Muscle of leg (tissue), 16 donors: ENCODE measurements at places on chromosomes 2 and 18. TPM values are rescaled to one million over a fixed set of nuclear protein-coding genes. Genes with fewer than 3 reads are reported as not detected.
A peak's percentile ranks its signal among the peaks of the same experiment; 100 is the strongest.

- H3K27ac ChIP-seq = no peak overlapping the region
- H3K27me3 ChIP-seq = no peaks in the 10 kb centered on the region
- no peak overlapping the region for H3K4me3 ChIP-seq
- peak; percentile 36 for DNase-seq
- peaks cover under 1% of the 10 kb centered on the region for H3K4me1 ChIP-seq
- H3K36me3 ChIP-seq = no peaks in the 10 kb centered on the region
Observed at GRCh38 chr18:3441290-3441689, 8.7 kb upstream of the TGIF1 start.

GRCh38 chr2:218026676-218027425 is 24.1 kb upstream of the TNS1 start:
- no peak overlapping the region for H3K4me3 ChIP-seq
- no peaks in the 10 kb centered on the region for H3K27me3 ChIP-seq
- H3K27ac ChIP-seq = no peak overlapping the region
- H3K4me1 ChIP-seq = peaks cover 48% of the 10 kb centered on the region
- DNase-seq = no peak

DNA sequence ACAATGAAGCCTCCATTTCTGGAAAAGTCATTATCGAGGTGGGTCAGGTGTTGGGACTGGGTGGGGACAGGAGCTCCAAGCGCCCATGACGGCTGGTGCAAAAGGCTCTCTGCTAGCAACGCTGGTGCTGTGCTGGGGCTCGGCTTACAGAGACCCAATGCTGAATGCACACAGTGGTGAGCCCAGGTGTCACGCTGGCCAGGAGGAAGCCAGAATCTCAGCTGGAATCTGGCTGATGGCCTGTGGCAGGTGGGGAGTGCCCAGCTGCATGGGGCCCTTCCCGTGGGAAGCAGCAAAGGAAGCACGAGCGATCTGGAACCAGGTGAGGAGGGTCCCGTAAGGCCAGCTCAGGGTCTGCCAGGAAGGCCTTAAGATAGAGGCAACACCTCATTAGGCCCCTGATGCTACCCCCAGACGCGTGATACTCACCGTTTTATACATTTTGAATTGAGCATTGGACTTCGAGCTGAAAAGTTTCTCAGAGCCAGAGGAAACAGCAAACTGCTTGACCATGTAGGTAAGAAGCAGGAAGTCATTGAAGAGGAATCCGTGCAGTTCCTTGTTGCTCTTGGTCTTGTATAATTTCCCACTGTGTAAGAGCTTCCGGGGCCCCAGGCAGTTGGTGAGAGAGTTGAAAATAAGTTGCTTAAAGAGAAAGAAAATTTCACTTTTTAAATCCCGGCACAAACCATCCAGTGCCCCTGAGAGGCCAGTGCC is 34.7 kb downstream of the FAM228A start:
- peaks cover 67% of the 10 kb centered on the region for H3K36me3 ChIP-seq
- DNase-seq = no peak
- no peak overlapping the region for H3K4me3 ChIP-seq
- no peak overlapping the region for H3K27ac ChIP-seq
- H3K27me3 ChIP-seq = no peaks in the 10 kb centered on the region
- no peaks in the 10 kb centered on the region for H3K4me1 ChIP-seq

ABCG8 gene
- not detected for total RNA-seq

DNA sequence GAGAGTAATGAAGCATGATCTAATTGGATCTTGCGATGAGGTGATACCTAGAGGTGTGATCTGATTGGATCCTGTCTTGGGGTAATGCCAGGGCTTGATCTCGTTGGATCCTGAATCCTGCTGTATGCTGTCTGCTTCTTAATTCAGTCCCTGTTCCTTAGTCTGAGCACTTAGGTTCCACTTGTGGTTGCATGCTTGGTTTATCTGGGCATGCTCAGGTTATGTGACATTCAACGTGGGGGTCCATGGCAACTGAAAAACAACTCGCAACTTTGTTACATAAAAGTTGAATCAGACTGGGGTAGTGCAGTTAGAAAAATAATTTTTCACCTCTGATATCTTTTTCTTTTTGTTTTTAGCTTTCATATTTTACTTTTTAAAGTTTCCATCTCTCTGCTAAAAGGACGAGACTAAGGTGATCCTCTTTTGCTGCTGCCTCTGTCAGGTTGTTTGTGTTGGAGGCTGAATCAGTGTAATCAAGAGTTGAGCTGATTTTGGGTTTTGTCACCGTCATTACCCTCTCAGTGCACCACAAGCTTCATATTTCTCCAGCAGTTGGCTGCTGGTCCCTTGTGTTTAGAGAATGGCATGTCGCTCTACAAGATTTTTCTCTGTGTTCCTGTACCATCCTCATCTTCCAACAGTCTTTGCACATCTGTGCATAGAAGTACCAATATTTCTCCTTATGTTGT is 67.9 kb downstream of the NCOA1 start:
- H3K27me3 ChIP-seq = no peaks in the 10 kb centered on the region
- H3K4me1 ChIP-seq = peaks cover 11% of the 10 kb centered on the region
- DNase-seq = no peak
- H3K4me3 ChIP-seq = no peak overlapping the region
- H3K27ac ChIP-seq = no peak overlapping the region

- H3K36me3 ChIP-seq = no peaks in the 10 kb centered on the region
- peaks cover 5% of the 10 kb centered on the region for H3K4me1 ChIP-seq
Observed at GRCh38 chr2:224284134-224284946, 117.6 kb downstream of the FAM124B start.

- no peak overlapping the region for H3K4me3 ChIP-seq
- no peaks in the 10 kb centered on the region for H3K27me3 ChIP-seq
- DNase-seq = no peak
Observed at GRCh38 chr2:44582363-44583008, 220.7 kb downstream of the CAMKMT start.

DNA sequence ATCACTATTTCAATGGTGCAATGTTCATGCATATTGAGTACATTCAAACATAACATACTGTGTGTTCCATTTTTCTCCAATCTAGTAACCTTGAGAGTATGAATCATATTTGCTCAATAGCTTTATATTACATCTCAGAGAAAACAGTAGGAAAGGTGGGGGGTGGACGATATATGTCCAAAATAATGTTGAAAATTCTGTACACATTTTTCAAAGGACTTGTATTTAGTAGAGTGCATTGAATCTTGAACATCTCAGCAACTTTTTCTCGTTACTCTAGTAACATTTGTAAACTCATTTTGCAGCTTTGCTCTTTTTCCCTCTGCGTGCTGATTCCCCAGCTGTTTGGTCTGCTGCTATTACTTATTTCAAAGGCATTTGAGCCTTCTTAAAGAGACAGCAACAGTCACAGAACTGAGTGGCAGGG is 1487.0 kb downstream of the LRP1B start:
- H3K36me3 ChIP-seq = no peaks in the 10 kb centered on the region
- no peak overlapping the region for H3K27ac ChIP-seq
- H3K27me3 ChIP-seq = no peaks in the 10 kb centered on the region
- H3K4me1 ChIP-seq = no peaks in the 10 kb centered on the region
- no peak overlapping the region for H3K4me3 ChIP-seq

DNA sequence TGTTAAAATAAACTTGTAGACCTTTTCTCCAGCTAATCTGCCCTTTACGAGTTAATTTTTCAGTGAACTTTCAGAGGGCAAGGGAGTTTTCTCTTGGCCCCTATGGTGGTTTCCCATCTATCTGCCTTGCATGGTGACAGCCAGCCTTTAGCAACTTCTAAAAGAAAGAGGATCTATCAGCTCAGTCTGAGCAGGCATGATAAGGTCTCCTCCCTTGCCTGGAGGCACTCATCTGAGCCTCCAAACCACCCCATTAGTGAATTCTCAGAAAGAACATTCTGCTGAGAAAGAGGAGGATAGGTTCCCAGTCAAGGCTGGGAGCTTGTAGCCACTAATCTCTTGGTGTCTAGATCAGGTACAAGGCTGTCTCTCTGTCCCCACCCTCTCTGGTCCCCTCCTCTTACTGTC is 10.7 kb upstream of the GYPC start:
- no peaks in the 10 kb centered on the region for H3K36me3 ChIP-seq
- H3K27me3 ChIP-seq = no peaks in the 10 kb centered on the region
- no peak overlapping the region for H3K4me3 ChIP-seq
- no peaks in the 10 kb centered on the region for H3K4me1 ChIP-seq
- DNase-seq = no peak
- no peak overlapping the region for H3K27ac ChIP-seq

GRCh38 chr2:218963601-218964000 is 4.1 kb downstream of the CDK5R2 start:
- H3K4me3 ChIP-seq = no peak overlapping the region
- peaks cover 68% of the 10 kb centered on the region for H3K27me3 ChIP-seq
- H3K36me3 ChIP-seq = no peaks in the 10 kb centered on the region
- no peak for DNase-seq
- peaks cover 20% of the 10 kb centered on the region for H3K4me1 ChIP-seq

CD8A gene
- total RNA-seq = 0.09 TPM

DNA sequence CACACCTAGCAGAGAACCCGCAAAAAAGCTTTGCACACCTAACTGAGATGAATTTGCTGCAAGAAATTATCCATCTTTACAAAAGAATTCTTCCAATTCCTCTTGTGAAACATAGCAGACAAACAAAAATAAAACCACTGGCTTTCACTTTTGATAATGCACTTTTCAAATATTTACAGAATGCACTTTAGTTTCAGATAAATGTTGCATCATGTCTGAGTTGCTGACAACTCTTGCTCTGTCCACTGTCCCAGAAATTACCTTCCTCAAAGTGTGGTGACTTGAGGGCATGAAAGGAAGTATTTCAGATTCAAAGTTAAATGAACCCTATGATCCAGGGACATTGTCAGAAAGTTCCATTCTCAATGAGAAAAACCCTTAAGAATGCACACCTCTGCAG is 256.2 kb upstream of the PARD3B start:
- no peaks in the 10 kb centered on the region for H3K4me1 ChIP-seq
- DNase-seq = no peak
- H3K36me3 ChIP-seq = no peaks in the 10 kb centered on the region
- H3K27me3 ChIP-seq = no peaks in the 10 kb centered on the region
- H3K4me3 ChIP-seq = no peak overlapping the region

DNA sequence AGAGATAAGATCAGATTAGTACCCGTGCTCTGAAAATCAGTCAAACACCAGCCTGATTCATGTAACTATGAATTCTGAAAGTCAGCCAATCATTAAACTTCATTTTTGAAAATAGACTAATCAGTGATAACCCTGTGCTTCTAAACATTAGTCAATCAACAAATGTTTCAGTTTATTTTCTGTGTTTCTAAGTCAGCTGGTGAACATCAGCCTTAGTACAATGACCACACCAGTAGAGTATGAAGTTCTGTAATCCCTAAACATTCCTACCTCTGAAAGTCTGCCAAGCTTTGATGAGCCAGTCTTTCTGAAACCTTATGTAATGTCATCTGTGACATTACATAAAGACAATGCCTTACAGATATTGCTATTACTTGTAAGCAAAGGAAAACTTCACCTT is 807.4 kb upstream of the CRIM1 start:
- no peak overlapping the region for H3K27ac ChIP-seq
- no peaks in the 10 kb centered on the region for H3K27me3 ChIP-seq
- no peaks in the 10 kb centered on the region for H3K36me3 ChIP-seq
- no peaks in the 10 kb centered on the region for H3K4me1 ChIP-seq
- H3K4me3 ChIP-seq = no peak overlapping the region

GRCh38 chr2:222825031-222825430 is 35.8 kb upstream of the ACSL3 start:
- no peak overlapping the region for H3K4me3 ChIP-seq
- H3K27me3 ChIP-seq = no peaks in the 10 kb centered on the region
- no peaks in the 10 kb centered on the region for H3K36me3 ChIP-seq
- no peak overlapping the region for H3K27ac ChIP-seq

EFEMP1 gene
- 19.7 TPM for total RNA-seq

AQP12A gene
- not detected for total RNA-seq

OTOS gene
- total RNA-seq = not detected

TMEM169 gene
- total RNA-seq = 2.8 TPM

- H3K27ac ChIP-seq = peak overlapping the region; percentile 39
- DNase-seq = peak; percentile 73
- peaks cover 21% of the 10 kb centered on the region for H3K4me1 ChIP-seq
- no peak overlapping the region for H3K4me3 ChIP-seq
- no peaks in the 10 kb centered on the region for H3K36me3 ChIP-seq
Observed at GRCh38 chr2:234334151-234334550, 162.7 kb downstream of the ARL4C start.

- peaks cover 36% of the 10 kb centered on the region for H3K4me1 ChIP-seq
- peaks cover 52% of the 10 kb centered on the region for H3K27me3 ChIP-seq
- H3K4me3 ChIP-seq = no peak overlapping the region
- no peak overlapping the region for H3K27ac ChIP-seq
Observed at GRCh38 chr2:241863536-241863954, 4.9 kb upstream of the PDCD1 start.

GRCh38 chr18:60549338-60549960 is 176.9 kb upstream of the MC4R start:
- DNase-seq = peak; percentile 74
- no peaks in the 10 kb centered on the region for H3K4me1 ChIP-seq
- H3K27me3 ChIP-seq = no peaks in the 10 kb centered on the region
- no peaks in the 10 kb centered on the region for H3K36me3 ChIP-seq
- no peak overlapping the region for H3K4me3 ChIP-seq

HMSD gene
- total RNA-seq = not detected

DNA sequence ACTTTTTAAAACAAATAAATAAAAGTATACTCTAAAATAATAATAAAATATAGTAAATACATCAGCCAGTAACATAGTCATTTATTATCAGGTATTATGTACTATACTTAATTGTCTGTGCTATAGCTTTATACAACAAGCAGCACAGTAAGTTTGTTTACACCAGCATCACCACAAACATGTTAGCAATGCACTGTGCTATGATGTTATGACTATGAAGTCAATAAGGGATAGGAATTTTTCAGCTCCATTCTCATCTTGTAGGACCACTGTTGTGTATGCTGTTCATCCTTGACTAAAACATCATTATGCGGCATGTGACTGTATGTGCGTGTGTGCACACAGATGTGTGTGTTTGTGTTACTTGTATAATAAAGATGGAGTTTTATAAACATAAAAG is 137.5 kb downstream of the LYPD6B start:
- H3K4me1 ChIP-seq = no peaks in the 10 kb centered on the region
- no peak for DNase-seq
- no peaks in the 10 kb centered on the region for H3K27me3 ChIP-seq
- no peaks in the 10 kb centered on the region for H3K36me3 ChIP-seq
- no peak overlapping the region for H3K4me3 ChIP-seq
- no peak overlapping the region for H3K27ac ChIP-seq

GRCh38 chr2:61582165-61582564 is 44.0 kb upstream of the XPO1 start:
- DNase-seq = no peak
- H3K27me3 ChIP-seq = no peaks in the 10 kb centered on the region
- no peak overlapping the region for H3K4me3 ChIP-seq
- no peaks in the 10 kb centered on the region for H3K4me1 ChIP-seq
- no peaks in the 10 kb centered on the region for H3K36me3 ChIP-seq

- no peaks in the 10 kb centered on the region for H3K36me3 ChIP-seq
- no peak overlapping the region for H3K27ac ChIP-seq
- H3K4me1 ChIP-seq = peaks cover 57% of the 10 kb centered on the region
- H3K4me3 ChIP-seq = no peak overlapping the region
- peak; percentile 45 for DNase-seq
- H3K27me3 ChIP-seq = peaks cover 2% of the 10 kb centered on the region
Observed at GRCh38 chr2:237195396-237196120, 109.9 kb downstream of the COPS8 start.
